Neural progenitor cell (in vitro differentiated cells): ENCODE measurements at places on chromosomes 1 and 21.

GRCh38 chr1:70583522-70583921, 172.5 kb downstream of the CTH start:
- DNase-seq, result no peak

DNA sequence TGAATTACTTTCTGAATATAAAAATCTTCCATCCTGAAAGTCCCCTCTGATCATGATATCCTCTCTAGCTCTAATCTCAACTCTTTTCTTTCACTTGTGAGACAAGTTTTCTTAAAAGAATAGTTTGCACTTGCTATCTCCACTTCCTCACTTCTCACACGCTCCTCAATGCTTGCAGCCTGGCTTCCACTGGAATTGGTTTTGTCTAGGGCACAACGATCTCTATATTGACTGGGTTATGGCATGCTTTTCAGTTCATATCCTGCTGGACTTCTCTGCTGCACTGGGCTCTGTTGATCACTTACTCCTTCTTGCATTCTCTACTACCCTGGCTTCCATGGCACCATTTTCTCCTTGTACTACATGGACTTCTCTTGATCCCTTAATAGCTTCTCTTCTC, 474 bp downstream of the FCRLA start:
- DNase-seq, result no peak

GRCh38 chr1:180428782-180429695, 73.3 kb downstream of the ACBD6 start:
- DNase-seq, result no peak

DNA sequence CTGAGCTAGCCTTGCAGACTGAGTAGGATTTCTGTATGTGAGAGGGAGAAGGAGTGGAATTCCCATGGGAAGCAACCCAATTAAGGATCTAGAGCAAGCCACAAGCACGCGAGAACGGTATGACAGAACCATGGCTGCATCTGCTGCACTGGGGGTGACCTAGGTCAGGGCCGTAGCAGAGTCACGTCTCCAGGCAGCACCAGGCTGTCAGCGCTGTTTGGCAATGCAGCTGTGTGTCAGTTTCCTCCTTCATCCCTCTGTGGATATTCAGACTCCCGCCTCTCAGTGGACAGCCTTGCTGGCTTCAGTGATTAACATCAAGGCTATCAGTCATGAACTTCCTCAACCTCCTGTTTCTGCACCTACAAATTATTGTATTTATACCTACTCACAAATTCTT, 118.1 kb upstream of the PPP2R5A start:
- DNase-seq, result no peak

GRCh38 chr1:101371259-101371658, 134.4 kb downstream of the S1PR1 start:
- no peak for DNase-seq

GRCh38 chr21:16363518-16363917, 633.7 kb downstream of the USP25 start:
- DNase-seq, result no peak

- DNase-seq, result no peak
These were observed 95.0 kb downstream of the TEX35 start for GRCh38 chr1:178607718-178608408.

DNA sequence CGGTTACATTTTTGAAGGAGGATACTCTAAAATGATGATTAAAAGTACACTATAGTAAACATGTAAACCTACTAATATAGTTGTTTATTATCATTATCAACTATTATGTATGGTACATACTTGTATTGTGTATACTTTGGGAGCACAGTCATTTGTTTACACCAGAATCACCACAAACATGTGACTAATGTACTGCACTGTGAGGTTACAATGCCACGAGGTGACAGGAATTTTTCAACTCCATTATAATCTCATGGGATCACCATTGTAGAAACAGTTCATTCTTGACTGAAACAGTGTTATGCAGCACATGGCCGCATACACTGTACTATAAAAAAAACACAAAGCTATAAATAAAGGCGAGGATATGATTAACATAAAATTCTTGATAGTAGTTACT, 44.3 kb downstream of the GPATCH2 start:
- DNase-seq, result no peak

DNA sequence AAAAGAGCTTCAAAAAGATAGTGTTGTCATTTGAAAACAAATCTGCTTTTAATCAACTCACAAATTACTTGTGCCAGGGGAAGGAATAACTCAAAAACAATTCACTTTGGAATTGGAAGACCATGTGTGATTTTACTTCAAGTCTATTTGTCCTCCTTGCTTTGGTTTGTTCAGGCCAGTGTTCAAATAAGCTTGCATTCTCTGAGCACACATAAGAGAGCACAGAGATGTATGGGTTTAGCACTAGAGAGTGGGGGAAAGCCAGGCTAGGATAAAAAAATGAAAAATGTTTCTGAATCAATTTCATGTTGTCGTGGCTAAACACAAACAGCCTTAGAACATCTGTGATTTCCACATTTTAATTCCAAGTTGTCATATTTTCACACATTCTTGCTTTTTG, 325.7 kb upstream of the LYPLAL1 start:
- DNase-seq, result no peak

DNA sequence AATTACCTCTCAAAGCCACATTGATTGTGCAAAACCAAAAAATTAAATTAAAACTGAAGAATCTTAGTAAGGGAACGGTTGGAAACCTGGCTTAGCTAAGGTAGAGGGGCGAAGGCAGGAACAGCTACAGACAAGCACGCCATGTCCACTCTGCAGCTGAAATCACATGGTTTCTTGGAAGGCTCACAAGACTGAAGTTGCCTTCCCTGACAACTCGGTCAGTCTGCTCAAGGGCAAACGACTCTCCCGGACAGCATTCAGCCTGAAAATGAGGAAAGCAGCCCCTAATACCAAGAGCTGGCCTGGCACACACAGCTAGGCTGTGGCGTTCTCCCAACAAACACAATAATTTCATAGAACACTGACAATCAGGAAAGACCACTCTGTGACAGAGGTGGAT, 22.7 kb upstream of the BECN2 start:
- DNase-seq, result no peak

DNA sequence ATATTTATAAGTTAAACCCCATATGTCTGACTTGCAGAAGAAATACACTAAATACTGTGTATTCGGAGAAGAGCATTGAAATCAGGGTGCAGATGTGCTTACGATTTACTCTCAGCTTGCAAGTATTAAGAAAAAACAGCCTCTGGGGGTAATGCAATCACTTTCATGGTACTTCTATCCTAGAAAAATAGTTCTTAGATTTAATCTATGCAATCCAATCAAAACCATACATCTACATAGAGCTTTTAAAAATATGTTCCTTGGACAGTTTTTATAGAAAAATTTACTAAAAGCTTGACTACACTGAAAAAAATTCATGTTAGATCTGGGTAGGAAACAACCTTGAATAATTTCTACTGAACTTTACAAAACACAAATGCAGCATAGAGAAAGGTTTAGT, 890.3 kb upstream of the ADGRL2 start:
- DNase-seq, result no peak

DNA sequence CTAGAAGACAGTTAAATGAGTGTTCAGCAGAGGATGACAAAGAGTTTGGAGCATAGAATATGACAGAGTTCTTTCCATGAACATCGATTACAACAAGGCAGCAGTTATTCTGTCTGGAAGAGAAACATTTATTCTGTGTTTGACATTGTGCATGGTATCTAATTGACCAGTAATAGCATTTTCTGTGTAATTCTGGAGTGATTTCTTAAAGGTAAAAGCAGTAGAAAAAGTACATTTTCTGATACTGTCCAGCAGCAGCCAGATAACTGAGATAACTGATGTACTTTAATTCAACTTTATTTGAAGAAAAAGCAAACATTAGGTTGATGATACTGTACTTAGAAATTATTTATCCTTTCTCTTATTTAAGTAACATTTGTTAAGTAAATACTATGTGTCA, 497.1 kb downstream of the AGBL4 start:
- DNase-seq, result no peak

DNA sequence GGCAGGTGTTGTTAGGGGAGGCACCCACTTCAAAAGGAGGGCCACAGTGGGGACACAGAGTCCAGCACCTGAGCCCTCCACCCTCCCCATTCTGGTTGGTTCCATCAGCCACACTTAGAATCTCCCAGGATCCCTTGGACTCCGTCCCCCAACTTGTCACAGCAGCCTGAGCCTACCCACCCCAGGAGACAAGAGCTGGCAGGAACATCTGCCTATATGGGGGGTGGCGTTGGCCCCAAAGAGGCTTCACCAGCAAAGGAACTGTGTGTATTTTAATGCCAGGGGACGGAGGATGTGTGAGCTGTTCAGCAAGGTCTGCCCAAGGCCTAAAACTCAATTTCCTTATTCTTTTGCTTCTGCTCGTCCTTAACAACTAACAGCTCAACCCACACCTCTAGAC, 86.4 kb upstream of the TMEM51 start:
- DNase-seq, result no peak

DNA sequence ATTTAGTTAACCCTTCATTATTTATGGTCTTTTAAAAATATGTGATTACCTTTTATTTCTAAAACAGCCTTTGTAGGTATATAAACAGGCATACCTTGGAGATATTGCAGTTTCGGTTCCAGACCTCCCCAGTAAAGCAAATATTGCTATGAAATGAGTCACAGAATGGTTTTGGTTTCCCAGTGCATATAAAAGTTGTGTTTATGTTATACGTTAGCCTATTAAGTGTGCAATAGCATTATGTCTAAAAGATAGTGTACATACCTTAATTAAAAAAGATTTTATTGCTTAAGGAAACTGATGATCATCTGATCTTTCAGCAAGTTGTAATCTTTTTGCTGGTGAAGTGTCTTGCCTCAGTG, 44.1 kb downstream of the XCL2 start:
- no peak for DNase-seq

DNA sequence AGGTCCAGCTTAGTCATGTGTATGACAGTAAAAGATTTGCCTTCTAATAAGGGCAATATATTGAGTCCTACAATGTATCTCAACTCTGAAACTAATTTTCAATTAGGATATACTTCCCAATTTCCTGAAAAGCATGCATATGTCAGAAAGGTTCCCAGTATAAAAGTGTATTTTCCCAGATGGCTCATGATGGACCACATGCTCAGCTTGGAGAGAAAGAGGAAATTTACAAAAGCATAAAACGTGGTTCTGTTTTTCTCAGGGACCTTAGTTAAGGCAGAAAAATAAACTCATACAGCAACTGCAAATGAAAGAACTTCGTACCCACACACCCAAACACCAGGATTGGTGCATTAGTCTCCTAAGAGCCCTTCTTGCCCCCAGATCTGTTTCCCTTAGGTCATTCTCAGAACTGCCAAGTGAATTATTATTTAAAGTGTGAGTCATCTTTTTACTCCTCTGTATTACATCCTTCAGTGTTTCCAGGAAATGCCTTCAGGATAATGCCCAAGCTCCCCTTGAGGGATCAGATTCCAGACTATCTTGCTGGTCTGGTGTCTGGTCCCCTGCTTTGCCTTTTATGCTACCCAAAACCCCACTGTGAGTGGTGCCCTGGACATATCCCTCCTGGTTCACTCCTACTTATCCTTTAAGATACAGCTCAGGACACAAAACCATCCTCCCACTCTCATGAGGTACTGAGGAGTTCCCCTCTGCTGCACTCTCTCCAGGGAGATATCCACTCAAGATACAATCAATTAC, 57.4 kb downstream of the SSX2IP start:
- no peak for DNase-seq

- no peak for DNase-seq
These were observed 8.3 kb downstream of the ASAP3 start for GRCh38 chr1:23475641-23476040.

DNA sequence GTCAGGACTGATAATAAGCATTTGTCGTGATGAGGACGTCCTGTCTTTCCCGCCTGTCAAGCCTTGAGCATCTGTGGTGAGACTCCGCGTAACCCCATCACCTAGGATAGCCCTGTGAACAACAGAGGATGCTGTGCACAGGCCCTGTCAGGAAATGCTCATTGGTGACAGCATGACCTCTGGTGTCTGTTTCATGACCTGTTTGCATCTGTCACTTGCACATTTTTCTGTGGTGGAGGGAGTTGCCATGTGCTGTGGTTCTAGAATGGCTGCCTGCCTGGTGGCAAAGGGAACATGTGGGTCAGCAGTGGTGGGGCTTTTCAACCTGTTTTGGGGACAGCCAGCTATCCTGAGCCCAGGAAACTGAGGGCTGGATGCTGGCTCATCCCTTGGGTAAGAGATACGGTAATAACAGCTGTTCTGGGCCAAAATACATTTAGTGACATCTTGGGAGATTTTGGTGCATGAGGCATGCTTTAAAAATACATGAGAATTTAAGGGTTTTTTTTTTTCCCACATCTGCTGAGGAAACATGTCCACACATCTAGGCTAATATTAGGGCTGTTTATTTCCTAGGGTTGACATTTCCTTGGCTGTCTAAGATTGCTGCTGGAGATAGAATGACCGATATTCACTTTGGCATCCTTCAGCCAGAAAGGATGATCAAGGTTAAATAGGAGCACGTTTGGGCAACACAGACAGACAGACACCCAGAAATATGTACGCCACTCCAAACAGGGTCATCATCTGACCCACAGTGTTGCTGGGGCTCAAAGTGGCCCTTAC, 52.9 kb downstream of the KCNC4 start:
- DNase-seq, result no peak

GRCh38 chr1:182387566-182387965, 4.0 kb downstream of the GLUL start:
- DNase-seq, result no peak

GRCh38 chr1:89939059-89939570, 55.8 kb upstream of the ZNF326 start:
- DNase-seq, result peak; percentile 61

DNA sequence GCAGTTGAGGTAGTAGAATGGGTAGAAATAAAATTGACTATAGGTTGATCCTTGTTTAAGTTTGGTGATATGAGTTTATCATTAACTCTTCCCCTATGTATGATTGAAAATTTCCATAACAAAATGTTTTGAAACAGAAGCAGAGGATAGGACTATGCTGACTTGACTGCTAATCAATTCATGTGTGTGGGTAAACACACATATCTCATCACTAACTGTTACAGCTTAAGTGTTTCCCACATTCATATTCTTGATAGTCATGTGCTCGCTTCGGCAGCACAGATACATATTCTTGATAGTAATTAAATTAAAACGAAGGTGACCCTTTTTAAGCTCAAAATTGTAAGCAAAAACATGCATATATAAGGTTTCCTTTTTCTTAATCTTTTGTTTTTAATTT, 68.2 kb upstream of the SAMSN1 start:
- no peak for DNase-seq

DNA sequence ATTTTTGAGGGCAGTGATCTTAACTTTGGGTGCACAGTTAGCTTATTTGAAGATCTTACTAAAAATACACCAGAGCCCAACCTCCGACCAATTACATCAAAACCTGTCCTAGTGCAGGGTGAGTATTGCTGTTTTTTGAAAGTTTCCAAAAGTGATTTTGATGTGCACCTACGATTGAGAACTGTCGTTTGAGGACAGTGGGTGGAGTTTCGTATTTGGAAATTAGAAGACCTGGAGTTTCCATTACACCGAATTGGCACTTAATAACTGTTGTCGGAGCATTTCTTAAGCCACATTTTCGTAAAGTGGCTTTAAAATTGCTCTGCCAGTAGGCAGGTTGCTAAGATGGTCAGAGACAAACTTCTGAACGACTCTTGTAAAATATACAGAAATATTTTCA, 1.1 kb downstream of the SOD1 start:
- DNase-seq, result no peak
